NAMALWA (cell line): ENCODE measurements at places on chromosomes 2 and 18.

- no peak for DNase-seq
Observed at GRCh38 chr2:239813261-239814115, 211.7 kb downstream of the NDUFA10 start.

DNA sequence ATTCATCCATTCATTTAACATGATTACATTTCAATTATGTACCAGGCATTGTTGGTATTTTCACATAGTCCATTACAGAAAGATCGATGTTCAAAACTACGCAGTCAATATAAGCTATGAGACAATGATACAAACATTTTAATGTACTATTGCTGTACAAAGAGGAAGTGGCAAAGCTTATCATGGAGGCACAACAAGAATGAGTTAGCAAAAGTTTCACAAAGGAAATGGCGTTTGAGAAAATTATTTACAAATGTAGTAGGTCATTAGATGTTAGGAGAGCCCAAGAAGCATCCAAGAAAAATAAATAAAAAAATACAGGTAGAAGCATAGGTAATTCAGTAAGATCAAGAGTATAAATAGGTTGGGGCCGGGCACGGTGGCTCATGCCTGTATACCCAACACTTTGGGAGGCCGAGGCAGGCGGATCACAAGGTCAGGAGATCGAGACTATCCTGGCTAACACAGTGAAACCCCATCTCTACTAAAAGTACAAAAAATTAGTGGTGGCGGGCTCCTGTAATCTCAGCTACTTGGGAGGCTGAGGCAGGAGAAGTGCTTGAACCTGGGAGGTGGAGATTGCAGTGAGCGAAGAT is 1730.8 kb upstream of the CELF4 start:
- no peak for DNase-seq

GRCh38 chr2:122530814-122531213 is 775.4 kb downstream of the TSN start:
- DNase-seq = no peak

GRCh38 chr2:29218071-29218470 is 102.9 kb downstream of the CLIP4 start:
- no peak for DNase-seq

GRCh38 chr2:220065581-220065980 is 438.2 kb downstream of the SLC4A3 start:
- no peak for DNase-seq

GRCh38 chr2:104420953-104421352 is 433.0 kb upstream of the POU3F3 start:
- no peak for DNase-seq

GRCh38 chr2:30366199-30366691 is 80.8 kb upstream of the LCLAT1 start:
- no peak for DNase-seq
